ENCODE measurements at places on chromosomes 2 and 18. TPM values are rescaled to one million over a fixed set of nuclear protein-coding genes. Genes with fewer than 3 reads are reported as not detected.

The CFC1 gene
- total RNA-seq, result not detected

The TANC1 gene
- 9.1 TPM for total RNA-seq

The CCDC88A gene
- total RNA-seq, result 26.2 TPM

The POTEI gene
- total RNA-seq, result not detected

The COPS7B gene
- 33.1 TPM for total RNA-seq

The SDC1 gene
- 223 TPM for total RNA-seq

The SLC9A4 gene
- not detected for total RNA-seq

The CIB4 gene
- 0.28 TPM for total RNA-seq

The CSRNP3 gene
- not detected for total RNA-seq

The MRPL33 gene
- total RNA-seq, result 542 TPM

The WDCP gene
- 12.1 TPM for total RNA-seq

The SATB2 gene
- total RNA-seq, result 3.7 TPM

The FSHR gene
- 0.07 TPM for total RNA-seq

The ITGA6 gene
- 47.3 TPM for total RNA-seq

Measured in A549 treated with RU486 at 1 μM for 4 hours (cell line).